ENCODE measurements at places on chromosomes 1 and 21.

GRCh38 chr1:161869291-161869690, 103.2 kb downstream of the ATF6 start:
- DNase-seq, result no peak

GRCh38 chr1:33468967-33469366, 3.5 kb upstream of the ZSCAN20 start:
- DNase-seq, result no peak

DNA sequence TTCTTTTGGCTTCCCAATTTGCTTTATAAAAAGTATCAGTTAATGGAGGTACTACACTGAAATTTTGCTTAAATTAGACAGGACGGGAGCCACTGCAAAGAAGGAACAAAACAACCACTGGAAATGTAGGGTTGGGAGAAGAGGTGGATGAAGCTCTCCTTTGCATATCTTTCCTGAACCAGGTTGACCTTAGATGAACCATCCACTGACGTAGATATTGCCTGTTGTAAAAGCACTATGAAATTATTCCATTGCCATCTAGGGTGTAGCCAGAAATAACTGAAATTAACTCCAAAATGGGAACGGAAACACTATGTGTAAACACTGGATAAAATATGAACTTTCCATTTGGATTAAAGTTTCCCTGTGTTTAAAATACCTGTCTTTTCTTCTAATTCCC, 1.2 kb upstream of the ABL2 start:
- DNase-seq, result no peak

GRCh38 chr1:117093870-117094621, 27.5 kb downstream of the TRIM45 start:
- DNase-seq, result no peak

- no peak for DNase-seq
Observed at GRCh38 chr1:58650141-58650540, 49.7 kb downstream of the MYSM1 start.

GRCh38 chr1:40001456-40001855, 39.1 kb upstream of the CAP1 start:
- no peak for DNase-seq

DNA sequence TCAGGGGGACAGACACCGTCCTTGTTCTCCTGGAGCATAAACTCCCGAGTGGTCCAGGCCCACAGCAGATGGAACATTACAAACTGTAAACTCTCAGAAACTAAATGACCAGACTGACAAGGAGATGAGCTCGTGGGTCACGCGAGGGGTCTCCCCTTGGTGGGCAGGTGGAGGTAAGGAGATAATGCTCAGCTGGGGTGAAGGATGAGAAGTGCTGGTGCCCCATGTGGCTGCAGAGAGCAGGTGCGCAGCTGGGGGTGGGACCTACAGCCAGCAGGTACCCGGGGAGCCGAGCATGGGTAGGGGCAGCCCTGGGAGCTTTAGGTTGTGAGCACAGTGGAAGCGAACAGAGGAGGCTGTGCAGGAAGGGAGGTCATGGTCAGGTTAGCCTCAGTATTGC, 40.1 kb downstream of the AJAP1 start:
- DNase-seq, result no peak

DNA sequence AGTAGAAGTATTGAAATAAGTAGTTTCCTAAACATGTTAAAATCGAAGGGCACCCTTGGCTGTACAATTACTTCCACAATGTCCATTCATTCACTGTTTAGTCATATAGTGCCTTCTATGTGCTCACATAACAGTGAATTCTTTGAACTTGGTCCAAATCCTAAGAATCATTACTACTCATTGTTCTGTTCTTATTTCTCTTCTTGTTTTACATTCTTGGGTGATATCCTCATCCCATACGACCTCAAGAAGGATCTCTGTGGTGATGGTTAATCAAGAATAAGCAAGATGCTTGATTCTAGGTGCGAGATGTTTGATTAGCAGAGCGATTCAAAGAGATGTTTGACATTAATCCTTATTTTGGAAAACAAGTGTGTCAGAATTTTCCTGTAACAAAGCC, 667.4 kb upstream of the ZP4 start:
- peak; percentile 80 for DNase-seq

DNA sequence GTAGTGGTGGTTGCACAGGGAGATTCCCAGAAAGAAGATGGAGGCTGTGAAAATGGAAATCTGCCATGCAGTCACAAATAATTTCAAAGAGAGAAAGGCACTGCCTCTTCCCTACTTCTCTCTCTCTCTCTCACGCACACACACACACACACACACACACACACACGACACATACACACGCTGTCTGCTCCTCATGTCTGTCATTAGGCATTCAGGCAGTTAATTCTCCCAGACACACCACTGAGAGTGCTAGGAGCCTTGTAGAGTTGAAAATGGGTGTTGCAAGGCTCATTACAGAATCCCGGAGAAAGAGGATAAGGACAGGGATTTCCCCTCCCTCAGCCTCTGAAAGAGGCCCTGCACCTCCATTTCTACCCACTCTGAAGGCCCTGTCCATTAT, 47.8 kb upstream of the LRRN2 start:
- no peak for DNase-seq

GRCh38 chr1:228157729-228158126, 7.9 kb upstream of the IBA57 start:
- no peak for DNase-seq

DNA sequence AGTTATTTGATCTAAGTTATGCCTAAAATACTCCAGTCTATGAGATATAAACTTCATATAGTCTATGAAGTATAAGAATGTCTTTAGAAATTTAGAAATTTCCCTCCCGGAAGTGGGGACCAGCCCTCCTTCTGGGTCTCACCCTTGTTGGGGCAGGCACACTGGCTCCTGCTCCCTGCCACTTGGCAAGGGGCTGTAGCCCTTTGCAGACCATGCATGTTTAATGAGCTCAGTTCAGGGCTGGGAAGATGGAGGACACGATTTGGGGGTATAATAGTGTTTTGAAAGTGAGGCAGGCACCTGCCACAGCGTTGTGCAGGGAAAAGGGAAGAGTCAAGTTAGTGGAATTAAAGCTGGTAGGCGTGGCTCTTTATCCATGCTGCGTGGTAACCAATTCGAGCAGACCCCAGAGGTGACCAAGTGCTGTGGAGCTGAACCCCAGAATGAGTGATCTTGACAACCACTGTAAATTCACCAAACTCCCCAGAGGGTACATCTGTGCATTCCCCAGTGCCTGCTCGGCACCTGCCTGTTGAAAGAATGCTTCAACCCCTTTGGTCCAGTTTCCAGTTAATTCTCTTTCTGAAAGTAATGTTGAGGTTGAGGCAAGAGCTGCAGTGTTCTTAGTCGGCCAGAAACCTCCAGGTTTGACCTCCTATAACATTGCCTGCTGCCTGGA, 79.6 kb downstream of the DOP1B start:
- DNase-seq, result no peak

DNA sequence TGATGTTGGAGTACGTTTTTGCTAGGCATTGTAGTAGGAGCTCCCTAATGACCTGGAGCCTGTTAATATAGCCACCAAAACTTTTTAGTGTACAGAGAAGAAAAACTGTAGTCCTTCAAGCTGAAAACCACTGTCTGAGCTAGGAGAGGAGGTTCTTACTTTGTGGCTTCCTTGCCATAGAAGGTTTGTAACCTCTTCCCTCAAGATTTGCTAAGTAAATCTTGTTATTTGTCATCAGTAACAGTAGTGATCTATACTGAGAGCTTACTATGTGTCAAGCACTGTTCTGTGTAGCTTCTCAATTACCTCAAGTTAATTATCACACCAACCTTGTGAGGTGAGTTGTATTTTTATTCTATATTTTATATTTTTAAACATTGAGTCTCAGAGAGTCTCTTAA, 21.2 kb upstream of the LRRC8C start:
- DNase-seq, result no peak

DNA sequence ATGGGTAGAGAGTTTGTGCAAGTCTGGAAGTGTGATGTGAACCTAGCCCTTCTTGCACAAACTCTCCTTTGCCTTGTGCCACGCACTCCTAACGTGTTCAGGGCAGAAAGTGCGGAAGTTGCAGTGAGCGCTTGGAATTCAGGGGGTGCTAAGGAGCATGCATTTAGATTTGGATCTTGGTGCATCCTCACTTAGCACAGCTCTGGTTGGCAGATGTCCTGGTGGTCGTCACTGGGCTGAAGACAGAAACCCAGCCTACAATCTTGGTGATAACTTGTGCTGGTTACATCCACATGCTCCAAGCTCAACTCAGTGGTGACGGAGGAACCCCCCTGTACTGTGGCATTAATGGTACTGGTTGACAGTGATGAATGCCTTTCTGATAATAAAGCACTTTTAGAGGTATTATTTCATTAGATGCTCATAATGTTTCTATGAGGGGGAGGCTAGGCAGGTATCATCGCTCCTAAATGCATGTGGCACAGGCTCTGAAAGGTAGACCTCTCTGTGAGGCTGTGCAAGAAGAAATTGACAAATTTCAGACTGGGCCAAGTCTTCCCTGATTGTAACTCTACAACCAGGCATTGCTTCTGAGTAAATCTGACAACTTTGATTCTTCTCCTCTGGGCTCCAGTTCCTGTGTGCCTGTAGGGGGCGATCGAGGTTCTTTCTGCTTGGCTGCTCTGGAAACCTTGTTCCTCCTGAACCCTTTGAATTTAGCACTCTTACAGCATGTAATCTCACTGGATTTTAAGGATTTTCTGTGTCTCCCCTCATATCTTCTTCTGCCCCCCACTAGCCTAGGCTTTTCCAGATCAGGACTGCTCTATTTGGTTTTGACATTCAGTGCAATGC, 40.6 kb downstream of the MAPKAPK2 start:
- DNase-seq, result no peak

DNA sequence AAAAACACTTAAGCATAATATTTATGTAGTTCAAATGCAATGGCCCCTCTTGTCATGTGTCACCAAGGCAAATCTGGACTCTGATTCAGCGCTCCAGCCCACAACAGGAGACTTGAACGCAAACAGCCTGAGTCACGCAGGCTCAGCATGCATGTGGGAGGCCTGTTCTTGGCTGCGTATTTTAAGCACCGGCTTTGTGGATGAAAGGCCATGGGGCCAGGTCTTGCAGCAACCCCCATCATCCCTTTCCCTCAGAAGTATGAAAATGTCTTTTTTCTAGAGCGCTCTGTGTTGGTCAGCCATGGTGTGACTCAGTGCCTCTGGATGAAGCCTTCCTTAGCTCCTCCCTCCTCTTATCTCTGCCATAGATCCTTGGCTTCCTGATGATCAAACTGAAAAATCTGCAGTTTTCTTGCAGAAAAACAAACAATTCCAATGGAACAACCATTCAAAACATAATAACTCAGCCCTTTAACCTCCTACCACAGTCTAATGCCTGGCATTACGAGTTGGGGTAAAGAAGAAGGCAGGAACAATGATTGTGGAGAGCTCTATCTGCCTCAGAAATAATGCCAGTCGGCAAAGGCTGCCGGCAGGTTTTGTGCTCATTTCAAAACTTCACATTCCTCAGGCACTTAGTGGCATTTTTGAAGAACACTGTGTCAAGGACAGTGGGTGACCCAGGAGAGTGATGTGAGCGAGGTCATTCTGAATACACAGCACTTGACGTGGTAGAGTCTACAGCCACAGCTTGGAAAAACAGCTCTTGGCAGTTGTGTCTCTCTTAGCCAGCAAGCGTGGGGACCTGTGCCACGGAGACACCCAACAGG, 167.5 kb downstream of the CLIC6 start:
- peak; percentile 99 for DNase-seq

GRCh38 chr1:34380526-34381124, 203.9 kb downstream of the C1orf94 start:
- no peak for DNase-seq

- no peak for DNase-seq
Observed at GRCh38 chr1:154806333-154806732, 63.7 kb downstream of the KCNN3 start.

- DNase-seq, result no peak
Observed at GRCh38 chr1:76140227-76140626, 65.7 kb downstream of the ST6GALNAC3 start.

DNA sequence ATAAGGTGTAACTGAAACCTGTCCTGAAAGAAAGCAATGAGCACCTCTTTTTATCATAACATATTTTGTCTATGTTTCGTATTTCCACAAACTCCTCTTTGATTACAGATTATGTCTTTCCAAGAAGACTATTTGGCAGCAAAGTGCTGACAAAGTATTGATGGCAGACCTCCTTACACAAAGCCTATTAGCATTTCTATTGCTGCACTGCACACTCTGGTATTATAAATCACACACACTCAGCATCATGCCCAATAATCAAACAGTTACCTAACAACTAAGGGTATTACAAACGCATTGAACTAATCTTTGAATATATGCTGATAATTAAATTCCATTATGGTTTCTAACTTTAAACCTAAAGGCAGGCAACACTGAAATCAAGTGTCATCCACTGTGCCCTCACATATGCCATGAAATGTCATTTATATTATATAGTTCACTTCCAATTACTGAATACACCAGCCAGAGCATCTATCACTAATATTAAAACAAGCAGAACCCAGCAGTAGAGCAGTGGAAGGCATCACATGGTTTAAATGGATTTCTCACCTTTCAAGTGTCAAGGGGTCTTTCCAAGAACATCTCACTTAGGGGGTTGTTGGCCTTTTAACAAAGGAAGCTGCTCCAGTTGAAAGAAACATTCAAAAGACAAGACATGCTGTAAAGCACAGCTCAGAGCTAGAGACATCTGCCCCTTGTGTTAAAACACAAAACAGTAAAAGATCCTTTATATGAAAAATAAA, 239.1 kb downstream of the RERE start:
- DNase-seq, result no peak

DNA sequence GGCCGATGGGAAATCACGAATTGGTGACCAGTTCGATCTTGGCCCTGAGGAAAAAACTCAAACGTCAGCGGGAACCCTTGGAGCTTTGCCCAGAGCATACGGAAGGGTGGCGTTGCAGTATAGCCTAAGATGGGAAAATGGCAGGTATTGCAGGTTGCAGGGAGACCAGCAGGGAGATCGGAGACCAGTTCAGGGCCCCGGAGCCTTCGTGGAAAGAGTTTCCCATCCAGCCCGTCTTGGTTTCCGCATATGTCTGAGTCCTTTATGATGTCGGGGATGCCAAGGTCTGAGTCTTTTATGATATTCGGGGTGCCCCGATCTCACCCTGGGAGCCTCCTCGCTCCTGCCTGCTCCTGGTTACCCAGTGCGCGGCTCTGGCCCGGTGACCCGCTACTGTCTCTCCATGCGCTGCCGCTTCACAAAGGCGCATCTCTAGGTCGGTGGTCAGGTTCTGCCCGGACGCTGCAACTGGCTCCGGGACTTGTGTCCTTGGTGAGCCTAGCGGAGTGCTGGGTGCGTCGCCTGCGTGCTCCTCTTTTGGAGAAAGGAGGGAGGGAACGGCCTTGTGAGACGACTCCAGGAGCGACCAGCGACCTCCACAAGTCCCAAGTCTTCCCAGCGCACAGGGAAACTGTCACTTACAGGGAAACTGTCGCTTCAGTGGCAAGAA, 94.2 kb downstream of the PRKAB2 start:
- no peak for DNase-seq

- no peak for DNase-seq
Observed at GRCh38 chr1:218836264-218836663, 337.4 kb upstream of the LYPLAL1 start.

GRCh38 chr1:179241530-179242097, 12.1 kb upstream of the ABL2 start:
- no peak for DNase-seq

DNA sequence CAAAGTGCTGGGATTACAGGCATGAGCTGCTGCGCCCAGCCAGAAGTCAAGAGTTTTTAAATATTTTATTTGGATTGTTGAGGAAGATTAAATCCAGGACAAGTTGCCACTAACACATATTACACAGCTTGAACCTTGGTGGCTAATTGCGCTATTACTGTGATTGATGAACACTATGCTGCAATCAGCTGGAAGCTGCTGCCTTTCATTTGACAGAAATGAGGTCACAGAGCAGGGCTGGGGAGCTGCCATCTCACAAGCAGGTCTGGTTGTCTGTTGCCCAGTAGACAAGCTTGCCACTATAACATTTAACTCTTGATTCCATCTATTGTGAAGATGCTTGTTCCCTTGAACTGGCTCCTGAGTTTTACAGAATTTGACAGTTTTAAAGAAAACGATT, 37.4 kb upstream of the NRDC start:
- no peak for DNase-seq
